Chondrocyte (in vitro differentiated cells): ENCODE measurements at places on chromosomes 4 and X. TPM values are rescaled to one million over a fixed set of nuclear protein-coding genes. Genes with fewer than 3 reads are reported as not detected.

The BEND2 gene
- total RNA-seq, result not detected in 3 replicates

The SPANXN3 gene
- total RNA-seq, result not detected in 3 replicates

The UNC5C gene
- 4.7 to 15.5 TPM (median 15.4 TPM) in 3 replicates for total RNA-seq

The PNMA6F gene
- not detected in 3 replicates for total RNA-seq

The SPANXB1 gene
- not detected in 3 replicates for total RNA-seq

The FAM193A gene
- 24.9 to 28.1 TPM (median 26.7 TPM) in 3 replicates for total RNA-seq

The PPEF1 gene
- 0.33 to 2.2 TPM (median 0.57 TPM) in 3 replicates for total RNA-seq

The FAM241A gene
- 0.53 to 0.74 TPM (median 0.62 TPM) in 3 replicates for total RNA-seq

The ARHGAP6 gene
- total RNA-seq, result 0.48 to 1.7 TPM (median 1.5 TPM) in 3 replicates

The VCX3B gene
- total RNA-seq, result not detected in 3 replicates

The PRDM8 gene
- total RNA-seq, result 0.07 TPM in 1 of 3 replicates, not detected in the others

The ELK1 gene
- 32.6 to 37.9 TPM (median 34.7 TPM) in 3 replicates for total RNA-seq

The DMRTC1 gene
- not detected in 3 replicates for total RNA-seq

The TCEAL3 gene
- 40.0 to 40.8 TPM (median 40.2 TPM) in 3 replicates for total RNA-seq

The HS3ST1 gene
- not detected in 3 replicates for total RNA-seq

The CITED1 gene
- total RNA-seq, result 0.68 to 0.77 TPM (median 0.77 TPM) in 3 replicates

The KLHL4 gene
- 2.0 to 2.6 TPM (median 2.0 TPM) in 3 replicates for total RNA-seq

The ZAR1 gene
- total RNA-seq, result not detected in 3 replicates

The SPACA5 gene
- total RNA-seq, result not detected in 3 replicates

The UCP1 gene
- not detected in 3 replicates for total RNA-seq

The RBM46 gene
- total RNA-seq, result not detected in 3 replicates

The XKRX gene
- 0.15 TPM in 1 of 3 replicates, not detected in the others for total RNA-seq

The GBA3 gene
- not detected in 3 replicates for total RNA-seq

The CXorf49 gene
- not detected in 3 replicates for total RNA-seq

The NLGN3 gene
- 0.52 to 1.1 TPM (median 0.87 TPM) in 3 replicates for total RNA-seq

The SCARB2 gene
- total RNA-seq, result 145 to 165 TPM (median 155 TPM) in 3 replicates

The BEX4 gene
- 40.2 to 46.1 TPM (median 45.3 TPM) in 3 replicates for total RNA-seq

The USP51 gene
- 1.0 to 2.0 TPM (median 1.1 TPM) in 3 replicates for total RNA-seq

The LUZP4 gene
- total RNA-seq, result not detected in 3 replicates

The CXCL8 gene
- 0.27 to 0.48 TPM (median 0.46 TPM) in 3 replicates for total RNA-seq

The PRDM5 gene
- 9.3 to 14.0 TPM (median 10.6 TPM) in 3 replicates for total RNA-seq

The MAB21L2 gene
- total RNA-seq, result 4.2 to 48.3 TPM (median 4.6 TPM) in 3 replicates

The GPC3 gene
- 1.5 to 5.9 TPM (median 1.9 TPM) in 3 replicates for total RNA-seq

The FANCB gene
- total RNA-seq, result 3.0 to 7.1 TPM (median 3.2 TPM) in 3 replicates
